Stimulated activated CD8-positive, alpha-beta memory T cell treated with anti-CD3 and anti-CD28 coated beads, Interleukin-12 subunit alpha, Interleukin-12 subunit beta, amount 100 ng/mL, for 1 hour (primary cell): ENCODE measurements at places on chromosomes 16 and 17.

- no peak for DNase-seq
Observed at GRCh38 chr17:9676084-9676483, 30.8 kb downstream of the USP43 start.

- no peak for DNase-seq
Observed at GRCh38 chr16:56911771-56912571, 20.0 kb upstream of the HERPUD1 start.

DNA sequence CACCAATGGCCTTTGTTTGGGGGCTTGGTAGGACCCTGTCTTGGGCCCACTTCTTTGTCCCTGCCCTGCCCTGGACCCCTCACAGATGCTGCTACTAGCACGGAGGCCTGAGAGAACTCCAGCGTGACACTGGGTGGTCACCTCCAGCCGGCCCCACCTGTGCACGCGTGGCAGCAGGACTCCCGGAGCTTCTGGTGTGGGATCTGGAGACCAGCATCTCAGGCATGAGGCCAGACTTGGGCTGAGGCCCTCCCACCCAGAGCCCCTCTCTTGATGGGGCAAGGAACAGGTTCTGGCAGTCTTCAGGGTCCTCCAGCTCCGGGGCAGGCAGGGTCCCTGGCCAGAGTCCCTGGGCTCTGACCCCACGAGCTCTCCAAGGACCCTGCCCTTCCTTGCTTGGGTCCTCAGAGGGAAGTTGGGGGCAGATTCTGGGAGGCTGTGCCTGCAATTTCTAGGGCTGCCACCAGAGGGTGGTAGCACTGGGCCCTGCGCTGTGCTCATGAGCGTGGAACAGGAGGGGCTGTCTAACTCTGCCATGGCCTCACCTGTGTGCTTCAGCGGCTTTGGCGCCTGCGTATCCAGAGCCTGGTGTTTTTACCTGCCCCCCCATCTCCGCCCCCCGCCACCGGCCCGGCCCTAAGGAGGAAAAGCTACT, 3.1 kb upstream of the BAIAP3 start:
- DNase-seq, result no peak

DNA sequence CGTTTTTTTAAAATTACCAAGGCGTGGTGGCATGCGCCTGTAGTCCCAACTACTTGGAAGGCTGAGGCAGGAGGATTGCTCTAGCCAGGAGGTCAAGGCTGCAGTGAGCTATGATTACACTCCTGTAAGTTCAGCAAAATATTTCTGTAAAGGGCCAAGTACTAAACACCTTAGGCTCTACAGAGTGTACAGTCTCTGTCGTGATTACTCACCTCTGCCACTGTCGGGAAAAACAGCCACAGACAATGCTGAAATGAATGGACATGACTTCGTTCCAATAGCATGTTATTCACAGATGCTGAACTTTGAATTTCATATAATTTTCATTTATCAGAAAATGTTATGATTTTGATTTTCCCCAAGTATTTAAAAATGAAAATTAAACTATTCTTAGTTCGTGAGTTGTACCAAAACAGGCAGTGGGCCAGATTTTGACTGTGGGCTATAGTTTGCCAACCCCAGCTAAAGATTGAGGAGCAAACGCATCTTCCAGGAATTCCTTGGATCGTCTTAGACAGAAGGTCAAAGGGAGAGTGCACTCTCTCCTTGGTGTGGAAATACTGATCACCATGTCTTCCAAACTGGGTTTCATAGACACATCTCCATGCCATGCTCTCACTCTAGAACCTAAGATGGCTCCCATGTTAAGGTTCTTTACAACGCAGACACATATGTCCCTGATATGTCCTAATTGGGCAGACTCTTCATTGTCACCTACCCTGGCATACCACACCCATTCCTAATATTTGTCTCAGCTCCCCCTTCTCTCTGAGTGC, 89.5 kb downstream of the MARF1 start:
- no peak for DNase-seq

GRCh38 chr17:39634384-39634871, 2.5 kb upstream of the STARD3 start:
- DNase-seq, result no peak

- DNase-seq, result no peak
Observed at GRCh38 chr17:37671028-37671823, 28.0 kb upstream of the DDX52 start.

DNA sequence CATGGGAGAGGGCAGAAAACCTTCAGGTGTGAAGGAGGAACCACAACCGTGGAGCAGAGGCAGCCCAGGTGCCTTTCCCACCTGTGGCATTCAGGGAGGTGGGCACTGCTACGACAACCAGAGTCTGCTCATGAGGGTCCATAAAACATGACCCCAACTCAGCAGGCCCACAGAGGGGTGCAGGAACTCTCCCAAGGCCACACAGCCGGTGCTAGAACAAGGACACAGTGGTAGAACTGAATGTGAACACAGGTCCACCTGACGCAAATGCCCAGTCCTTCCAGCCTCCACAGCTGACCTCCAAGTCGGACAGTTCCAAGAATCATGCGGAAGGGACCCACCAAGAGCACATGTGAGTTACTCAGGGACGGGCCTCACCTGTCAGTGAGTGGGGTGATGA, 76.4 kb downstream of the DNAH17 start:
- no peak for DNase-seq

- DNase-seq, result peak; percentile 35
Observed at GRCh38 chr17:82424001-82424862, 5.8 kb upstream of the OGFOD3 start.

DNA sequence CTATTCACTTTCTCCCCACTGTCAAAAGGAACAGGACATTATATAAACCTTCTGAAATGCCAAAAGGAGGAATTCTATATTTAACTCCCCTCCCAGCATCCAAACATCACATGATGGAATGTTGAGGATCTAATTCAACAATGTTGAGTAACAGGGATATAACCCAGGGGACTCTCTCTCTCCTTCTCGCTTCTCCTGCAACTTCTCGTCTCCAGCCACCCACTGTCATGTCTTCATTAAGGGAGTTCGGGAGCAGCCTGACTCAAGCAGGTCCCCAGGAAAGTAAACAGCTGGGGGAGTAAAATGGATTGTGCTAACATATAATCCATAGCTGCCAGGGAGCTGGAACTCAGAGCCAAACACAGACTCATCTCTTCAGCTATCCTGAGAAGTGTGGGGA, 51.7 kb downstream of the GRIN2A start:
- DNase-seq, result no peak

- DNase-seq, result no peak
Observed at GRCh38 chr17:43676471-43676870, 14.7 kb upstream of the MEOX1 start.

- DNase-seq, result no peak
Observed at GRCh38 chr17:72191921-72192799, 71.3 kb downstream of the SOX9 start.

- DNase-seq, result no peak
Observed at GRCh38 chr16:8796469-8797363, 723 bp downstream of the TMEM186 start.

DNA sequence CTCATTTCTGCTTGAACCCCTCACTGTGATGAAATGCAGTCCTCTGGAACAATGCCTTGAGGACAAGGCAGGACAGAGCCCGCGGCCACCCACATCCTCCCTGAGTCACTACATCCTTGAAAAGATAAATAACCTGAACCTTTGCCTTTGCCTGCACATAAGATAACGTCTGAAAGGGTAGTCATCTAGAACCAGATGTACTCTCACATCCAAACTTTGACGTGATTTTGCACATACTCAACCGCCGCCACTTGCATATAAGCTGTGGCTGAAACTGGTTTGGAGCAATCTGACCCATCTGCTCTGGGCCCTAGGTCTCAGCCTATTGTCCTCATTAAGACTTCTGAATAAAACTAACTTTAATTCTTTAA, 252.1 kb downstream of the PHKB start:
- no peak for DNase-seq

DNA sequence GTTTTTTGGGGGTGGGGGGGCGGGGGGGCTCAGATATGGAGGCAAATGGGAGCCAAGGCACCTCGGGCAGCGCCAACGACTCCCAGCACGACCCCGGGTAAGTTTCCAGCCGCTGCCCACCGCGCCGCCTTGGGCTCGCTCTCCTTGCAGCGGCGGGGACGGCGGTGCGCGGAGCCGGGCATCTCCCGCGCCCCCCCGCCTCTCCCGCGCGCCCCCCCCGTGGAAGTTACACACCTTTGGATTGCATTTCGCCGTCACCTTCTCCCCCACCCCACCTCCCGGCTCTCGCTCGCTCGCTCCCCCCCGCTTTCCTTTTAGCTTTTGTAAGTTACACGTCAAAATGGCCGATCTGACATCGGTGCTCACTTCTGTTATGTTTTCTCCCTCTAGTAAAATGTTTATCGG, 387 bp downstream of the MSI2 start:
- DNase-seq, result no peak

DNA sequence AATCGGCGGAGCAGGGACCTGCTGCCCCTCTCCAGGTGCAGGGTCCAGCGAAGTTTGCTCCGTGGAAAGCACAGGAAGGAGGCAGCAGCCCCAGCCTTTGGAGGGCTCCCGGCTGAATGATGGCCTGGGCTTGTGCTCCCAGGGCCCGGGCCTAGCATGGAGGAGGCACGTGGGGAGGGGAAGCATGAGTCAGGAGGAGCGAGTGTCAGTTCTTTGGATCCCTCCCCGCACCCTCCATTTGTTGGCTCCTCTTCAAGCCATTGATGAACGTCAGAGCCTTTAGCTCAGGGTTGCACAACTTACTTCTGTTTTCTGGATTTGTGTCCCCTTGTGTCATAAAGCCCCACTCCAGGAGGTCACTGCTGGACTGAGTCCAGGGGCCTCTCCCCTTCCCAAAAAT, 25.8 kb downstream of the TTYH2 start:
- no peak for DNase-seq

- DNase-seq, result peak; percentile 56
Observed at GRCh38 chr17:76408037-76408849, 23.8 kb downstream of the SPHK1 start.

GRCh38 chr17:46154151-46154816, 38.9 kb downstream of the KANSL1 start:
- DNase-seq, result no peak

GRCh38 chr17:6066183-6066948, 3.8 kb upstream of the WSCD1 start:
- no peak for DNase-seq

DNA sequence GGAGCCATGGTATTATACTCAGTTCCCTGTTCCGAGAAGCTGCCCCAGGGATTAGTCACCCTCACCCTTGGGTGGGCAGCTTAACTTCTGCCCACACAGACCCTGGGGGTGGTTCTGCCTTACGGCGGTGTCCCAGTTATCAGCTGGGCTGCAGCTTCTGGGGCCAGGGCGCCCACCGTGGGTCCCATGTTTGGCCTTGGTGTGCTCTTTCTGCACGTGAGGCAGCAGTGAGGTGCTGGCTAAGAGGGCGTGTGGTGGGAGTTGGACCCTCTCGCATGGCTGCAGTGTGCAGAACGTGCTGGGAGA, 46.7 kb downstream of the RAB11FIP3 start:
- DNase-seq, result no peak

GRCh38 chr17:72120642-72121163, at the start of gene SOX9:
SOX9 (plus strand) TSS chr17:72121020; CDS start chr17:72121392, 372 bp downstream.
- DNase-seq, result no peak

GRCh38 chr17:72733619-72734282, 358.7 kb downstream of the SLC39A11 start:
- DNase-seq, result no peak

DNA sequence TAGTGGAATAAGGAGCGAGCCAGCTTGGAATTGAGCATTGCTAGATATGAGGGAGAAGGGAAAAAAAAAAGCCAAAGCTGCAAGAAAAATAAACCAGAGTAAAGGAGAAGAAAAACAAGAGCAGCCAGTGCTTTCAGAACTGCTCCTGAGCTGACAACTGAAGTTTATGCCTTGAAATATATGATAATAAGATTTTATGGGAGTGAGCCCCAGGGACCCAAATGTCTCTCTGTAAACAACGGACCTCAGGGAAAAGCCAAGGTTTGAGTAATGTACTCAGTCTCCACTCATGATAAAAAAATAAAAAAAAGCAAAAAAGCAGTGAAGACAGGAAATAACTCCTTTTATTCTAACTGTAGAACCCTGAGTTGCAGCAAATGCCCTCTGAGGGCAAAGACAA, 132.6 kb downstream of the SNX11 start:
- no peak for DNase-seq

GRCh38 chr17:5885336-5885735, 184.8 kb upstream of the WSCD1 start:
- no peak for DNase-seq

DNA sequence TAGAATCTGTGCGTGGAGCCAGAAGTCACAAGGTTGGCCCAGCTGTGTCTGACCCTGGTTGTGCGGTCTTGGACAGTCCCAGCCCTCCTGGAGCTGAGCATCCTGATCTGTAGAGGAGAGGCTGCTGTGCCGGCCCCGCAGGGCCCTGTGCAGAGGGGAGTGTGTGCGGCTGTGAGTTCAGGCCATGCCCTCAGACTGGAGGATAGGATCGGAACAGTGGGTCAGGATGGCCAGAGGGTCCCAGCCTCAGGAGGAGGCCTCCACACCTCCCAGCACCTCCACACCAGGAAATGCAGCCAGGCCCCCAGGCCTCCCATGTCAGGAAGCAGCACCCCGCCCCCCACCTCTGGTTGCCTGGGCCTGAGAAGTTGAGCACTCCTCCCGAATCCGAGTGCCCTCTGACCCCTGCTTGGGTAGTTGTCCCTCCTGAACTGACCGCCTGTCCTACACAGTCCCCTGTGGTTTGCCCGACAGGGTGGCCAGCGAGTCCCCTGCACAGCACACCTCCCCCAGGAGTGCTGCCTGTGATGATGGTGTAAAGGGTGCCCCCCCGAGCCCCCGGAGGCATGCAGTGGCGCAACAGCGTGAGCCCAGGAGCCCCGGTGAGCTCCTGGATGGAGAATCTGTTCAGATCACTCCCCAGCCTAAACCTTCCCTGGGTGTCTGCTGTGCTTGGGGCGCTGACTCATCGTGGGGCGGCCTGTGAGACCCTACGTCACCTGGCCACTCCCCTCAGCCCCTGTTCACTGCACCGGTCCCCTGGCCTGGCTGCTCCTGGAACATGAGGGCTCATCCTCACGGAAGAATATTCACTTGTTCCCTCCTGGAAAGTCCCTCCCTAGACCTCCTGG, 285.2 kb downstream of the SEC14L1 start:
- DNase-seq, result no peak

DNA sequence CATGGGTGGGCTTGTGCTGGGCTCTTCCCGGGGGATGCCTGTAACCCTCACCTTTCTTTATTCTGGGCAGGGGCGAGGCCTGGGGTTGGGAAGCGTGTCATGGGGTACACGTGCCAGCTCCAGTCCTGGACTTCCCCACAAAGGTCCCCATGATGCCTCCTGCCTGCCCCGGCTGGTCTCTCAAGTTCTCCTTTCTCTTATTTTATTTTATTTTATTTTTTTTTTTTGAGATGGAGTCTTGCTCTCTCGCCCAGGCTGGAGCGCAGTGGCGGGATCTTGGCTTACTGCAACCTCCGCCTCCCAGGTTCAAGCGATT, 8.6 kb downstream of the ATP2A3 start:
- DNase-seq, result no peak

DNA sequence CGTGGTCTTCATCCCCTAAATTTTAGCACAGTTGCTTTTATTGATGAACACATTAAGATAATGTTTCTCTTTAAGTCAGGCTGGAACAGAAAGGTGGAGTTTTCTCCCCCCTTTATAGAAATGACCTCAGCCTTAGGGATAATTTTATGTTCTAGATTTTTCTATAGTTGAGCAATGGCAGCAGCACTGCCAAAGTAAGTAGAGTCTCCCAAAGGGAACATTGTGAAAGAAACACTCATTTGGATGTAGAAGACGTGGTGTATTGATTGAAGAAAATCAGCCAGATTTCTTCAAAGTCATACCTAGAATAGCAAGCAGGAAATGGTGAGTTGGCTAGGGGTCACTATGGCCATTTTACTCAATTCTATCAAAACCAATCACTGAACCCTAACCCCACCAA, 122.5 kb downstream of the DNAH9 start:
- no peak for DNase-seq
